CD4-positive, alpha-beta memory T cell (primary cell): ENCODE measurements at places on chromosomes 13 and 19.

DNA sequence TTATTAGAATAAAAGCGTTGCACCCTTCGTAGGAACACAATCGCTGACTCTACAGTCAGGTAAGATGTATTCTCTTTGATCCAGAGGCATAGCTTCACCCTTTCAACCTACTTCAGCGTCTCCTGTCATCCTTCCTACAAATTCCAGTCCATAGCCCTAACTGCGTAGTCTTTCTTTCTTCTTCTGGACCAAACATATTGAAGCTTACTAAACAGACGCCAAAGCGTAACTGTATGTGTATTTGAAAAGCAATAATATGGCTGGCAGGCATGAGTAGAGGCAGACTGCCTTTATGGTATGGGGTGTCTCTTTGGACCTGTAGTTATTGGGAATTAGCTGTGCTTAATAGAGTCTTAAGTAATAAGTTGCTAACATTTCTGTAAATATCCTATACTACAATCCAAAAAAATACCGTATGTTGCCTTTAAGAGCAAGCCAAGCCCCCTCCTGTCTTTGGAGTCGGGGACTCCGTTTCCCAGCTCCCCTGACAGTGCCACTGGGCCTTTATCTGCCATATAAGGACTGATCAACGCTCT, 392 bp upstream of the ZNF548 start:
- no peak for DNase-seq

- peak; percentile 48 for DNase-seq
Measured at GRCh38 chr19:6423499-6424194, 964 bp downstream of the KHSRP start.

DNA sequence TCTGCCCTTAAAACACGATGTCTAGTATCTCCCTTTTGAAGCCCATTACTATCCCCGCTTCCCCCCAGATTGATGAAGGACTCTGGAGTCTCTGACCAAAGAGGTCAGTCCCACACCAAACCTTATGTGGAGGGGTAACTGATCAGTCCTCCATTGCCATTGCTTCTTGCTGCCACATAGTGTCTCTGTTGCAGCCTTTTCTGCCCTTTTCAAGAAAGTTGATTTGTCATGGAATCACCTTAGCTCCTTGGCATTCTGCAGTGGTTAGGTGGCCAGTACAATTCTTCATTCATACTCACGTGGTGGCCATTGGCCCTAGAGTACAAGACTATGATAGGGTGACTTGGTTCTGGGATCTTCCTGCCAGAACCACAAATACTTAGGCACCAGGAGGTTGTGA, 8.4 kb upstream of the HTR2A start:
- no peak for DNase-seq

DNA sequence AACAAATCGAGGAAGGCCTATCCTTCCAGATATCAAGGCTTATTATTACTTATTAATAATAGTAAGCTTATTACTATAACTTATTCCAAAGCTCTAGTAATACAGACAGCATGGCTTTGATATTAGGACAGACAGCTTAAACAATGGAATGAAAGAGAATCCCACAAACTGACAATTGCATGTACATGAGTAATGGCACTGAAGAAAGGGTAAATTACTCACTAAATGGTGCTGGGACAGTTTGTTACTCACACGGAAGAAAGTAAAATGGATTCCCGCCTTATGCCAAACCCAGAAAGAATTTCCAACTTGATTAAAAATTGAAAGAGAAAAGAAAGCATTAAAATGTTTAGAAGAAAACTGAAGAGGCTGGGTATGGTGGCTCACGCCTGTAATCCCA, 60.3 kb downstream of the MIPEP start:
- no peak for DNase-seq

DNA sequence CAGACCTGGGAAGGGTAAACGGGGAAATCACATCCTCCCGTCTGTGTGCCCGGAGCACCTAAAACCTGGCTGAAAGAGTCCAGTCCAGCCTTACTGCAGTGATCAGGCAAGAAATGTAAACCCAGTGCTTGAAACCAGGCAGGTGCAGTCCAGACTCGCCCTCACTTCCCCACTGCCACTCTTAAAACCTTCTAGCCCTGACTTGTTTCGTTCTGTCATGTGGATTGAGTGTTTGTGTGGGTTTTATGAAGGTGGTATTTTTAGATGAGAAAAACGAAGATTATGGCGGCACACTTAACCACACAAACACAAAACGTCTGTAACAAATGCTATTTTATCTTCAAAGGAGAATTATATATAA, 839 bp upstream of the CKAP2 start:
- peak; percentile 23 for DNase-seq

DNA sequence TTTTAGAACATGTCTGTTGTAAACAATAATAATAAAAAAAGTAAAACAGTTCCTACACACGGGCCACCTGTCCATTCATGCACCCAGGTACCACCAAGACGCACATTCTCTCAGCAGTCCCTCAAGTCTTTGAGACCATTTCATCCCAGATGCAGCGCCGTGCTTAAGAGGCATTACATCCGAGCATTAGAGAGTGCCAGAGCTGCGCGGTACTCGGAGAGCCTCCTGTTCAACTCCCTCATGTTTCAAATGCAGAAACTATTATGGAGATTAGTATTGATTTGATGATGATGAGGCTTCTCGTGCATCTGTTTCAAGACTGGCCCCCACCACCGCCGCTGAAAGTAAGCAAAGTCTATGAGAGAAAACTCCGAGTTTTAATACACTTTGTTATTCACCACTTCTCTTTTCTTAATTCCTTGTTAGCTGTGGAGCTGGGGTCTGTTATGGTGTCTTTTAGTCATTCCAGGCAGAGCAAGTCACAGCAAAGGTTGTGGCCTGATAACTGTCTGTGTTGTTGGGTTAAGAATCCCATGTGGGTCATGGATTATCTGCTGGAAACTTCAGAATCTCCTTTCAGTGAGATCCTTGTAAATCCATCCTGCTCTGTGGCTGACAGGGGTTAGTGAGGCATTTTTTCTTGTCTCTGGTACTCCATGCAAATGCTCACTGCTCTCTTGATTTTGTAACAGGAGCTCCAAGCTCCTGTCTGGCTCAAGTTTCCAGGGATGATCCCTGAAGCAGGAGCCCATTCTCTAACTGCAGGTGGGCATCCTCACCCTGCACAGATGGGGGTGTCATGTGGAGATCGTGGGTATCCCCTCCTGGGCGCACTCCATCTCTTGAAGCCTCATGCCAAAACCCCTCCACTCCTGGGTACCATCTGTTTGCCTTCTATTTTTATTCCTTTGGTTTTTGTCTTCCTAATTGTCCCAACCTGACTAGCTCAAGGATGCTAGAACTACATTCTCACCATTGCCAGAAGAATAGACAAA, 74.9 kb upstream of the MTIF3 start:
- DNase-seq, result no peak

DNA sequence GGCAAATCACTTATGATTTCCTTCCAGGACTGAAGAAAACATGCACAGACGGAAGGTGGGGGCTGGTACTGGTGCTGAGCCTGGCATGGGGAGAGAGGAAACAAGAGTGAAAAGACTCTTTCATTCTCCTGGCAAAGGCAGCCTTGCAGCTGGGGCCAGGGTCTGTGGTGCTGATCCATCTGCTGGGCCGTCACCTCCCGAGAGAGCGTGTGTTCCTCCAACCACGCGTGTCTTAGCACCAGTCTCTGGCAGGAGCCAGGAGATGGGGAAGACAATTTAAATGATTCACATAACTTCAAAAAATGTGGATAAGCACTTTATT, 23.9 kb upstream of the SPART start:
- DNase-seq, result no peak

DNA sequence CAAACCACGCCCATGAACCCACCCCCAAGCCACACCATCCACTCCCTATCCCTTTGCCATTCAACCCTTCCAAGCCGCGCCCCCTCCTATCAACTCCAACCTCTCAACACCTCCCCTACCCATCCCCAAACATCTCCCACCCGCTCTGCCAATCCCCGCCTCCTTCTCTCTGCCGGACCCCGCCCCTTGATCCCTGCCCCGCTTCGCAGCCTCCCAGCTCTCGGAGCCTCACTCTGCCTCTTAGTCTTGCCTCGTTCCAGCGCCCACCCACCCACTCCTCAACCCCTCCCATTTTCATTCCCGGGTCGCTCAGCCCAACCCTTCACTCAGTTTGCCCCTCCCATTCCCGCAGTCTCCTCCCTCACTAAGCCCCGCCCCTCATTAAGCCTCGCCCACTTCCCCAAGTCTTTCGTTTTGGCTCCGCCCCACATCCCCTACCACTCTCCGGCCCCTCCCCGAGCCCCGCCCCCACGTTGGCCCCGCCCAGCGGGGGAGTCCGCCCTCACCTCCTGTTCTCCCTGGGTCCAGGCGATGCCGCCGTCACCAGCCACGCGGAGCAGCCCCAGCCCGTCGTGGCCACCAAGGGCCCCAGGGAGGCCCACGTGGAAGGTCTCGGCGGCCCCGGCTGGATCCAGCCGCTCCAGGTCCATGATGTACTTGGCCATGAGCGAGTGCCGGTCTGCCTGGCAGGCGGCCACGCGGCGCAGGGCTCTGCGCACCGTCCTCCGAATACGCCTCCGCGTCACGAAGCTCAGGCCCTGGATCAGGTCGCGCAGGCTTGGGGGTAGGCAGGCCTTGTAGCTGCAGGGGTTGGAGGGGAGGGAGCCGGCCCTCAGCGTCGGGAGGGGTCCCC, 5.7 kb downstream of the JAK3 start:
- peak; percentile 27 for DNase-seq

DNA sequence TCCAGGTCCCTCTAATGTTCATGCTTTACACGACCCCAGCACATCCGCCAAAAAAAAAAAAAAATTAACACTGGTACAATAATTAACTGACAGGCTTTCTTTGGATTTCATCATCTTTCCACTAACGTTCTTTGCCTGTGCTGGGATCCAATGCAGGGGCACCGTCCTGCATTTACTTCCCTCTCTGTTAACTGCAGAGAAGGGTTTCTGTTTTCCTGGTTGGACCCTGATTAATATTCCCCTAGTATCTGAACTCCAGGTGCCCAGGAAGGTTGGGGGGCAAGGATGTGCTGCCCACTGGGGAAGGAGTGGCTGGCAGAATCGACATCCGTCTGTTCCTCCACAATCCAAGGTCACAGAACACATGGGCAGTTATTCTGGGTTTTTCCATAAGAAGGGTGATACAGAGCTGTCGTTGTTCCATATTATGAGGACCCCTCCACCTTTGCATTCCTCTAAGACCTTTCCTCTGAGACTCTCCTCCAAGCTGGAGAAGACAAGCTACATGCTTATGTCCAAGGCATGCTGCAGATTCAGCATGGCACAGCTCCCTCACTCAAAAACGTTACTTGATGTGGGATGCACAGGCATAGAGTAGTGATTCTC, 4.5 kb upstream of the LAIR1 start:
- DNase-seq, result no peak

DNA sequence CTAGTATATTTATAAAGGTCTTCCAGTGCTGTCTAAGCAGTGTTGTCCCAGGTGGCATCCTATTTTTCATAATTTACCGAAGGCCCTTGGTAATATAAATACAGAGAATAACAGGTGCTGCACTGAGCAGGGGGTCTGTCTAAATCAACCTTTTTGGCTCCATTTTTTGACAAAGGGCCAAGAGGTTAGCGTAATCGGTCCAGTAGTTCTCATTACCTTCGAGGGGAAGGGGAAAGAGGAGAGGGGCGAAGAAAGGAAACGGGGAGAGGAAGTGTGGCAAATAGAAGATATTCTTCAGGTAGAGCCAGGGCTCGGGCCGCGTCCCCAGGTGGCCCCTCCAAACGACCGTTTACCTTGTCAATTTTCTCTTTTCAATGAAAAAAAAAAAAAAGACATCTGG, 749 bp upstream of the PAN3 start:
- no peak for DNase-seq

DNA sequence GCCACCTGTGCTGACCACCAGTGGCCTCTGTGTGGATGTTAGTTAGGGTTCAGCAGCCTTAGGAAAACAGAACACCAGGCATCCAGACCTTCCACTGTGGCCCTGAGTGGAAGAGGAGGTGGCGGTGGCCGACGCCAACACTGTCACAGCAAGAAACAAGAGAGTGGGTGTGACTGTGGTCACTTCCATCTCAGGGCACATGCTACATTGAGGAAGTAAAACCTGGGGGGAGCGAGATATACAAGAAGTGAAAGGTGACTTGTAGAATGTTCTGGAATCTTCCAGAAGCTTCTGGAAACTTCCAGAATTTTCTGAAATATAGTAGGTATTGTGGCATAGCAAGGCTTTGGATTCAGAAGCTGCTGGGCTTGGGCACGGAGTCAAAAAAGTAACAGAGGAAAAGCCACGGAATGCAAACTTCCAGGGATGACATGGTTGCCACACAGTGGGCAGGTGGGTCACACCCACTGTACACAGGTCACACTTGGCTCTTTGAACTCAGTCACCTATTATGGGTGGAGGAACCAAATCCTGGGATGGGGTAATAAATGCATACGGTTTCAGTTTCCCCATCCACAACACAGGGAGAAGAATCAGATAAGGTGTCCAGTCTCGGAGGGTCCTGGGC, 24.3 kb downstream of the GNG7 start:
- no peak for DNase-seq

- DNase-seq, result no peak
Measured at GRCh38 chr13:64471916-64472315, 2758.2 kb downstream of the PCDH9 start.

DNA sequence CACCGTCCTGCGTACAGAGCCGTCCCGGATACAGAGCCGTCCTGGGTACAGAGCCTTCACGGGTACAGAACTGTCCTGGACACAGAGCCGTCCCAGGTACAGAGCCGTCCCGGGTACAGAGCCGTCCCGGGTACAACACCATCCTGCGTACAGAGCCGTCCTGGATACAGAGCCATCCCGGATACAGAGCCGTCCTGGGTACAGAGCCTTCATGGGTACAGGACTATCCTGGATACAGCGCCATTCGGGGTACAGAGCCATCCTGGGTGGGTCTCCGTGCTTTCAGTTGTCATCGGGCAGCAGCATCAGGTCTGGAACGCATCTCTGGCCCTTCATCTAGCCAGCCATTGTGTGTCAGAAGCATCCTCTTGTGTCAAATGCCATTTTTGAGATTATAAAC, 222.3 kb upstream of the SOX1 start:
- no peak for DNase-seq

DNA sequence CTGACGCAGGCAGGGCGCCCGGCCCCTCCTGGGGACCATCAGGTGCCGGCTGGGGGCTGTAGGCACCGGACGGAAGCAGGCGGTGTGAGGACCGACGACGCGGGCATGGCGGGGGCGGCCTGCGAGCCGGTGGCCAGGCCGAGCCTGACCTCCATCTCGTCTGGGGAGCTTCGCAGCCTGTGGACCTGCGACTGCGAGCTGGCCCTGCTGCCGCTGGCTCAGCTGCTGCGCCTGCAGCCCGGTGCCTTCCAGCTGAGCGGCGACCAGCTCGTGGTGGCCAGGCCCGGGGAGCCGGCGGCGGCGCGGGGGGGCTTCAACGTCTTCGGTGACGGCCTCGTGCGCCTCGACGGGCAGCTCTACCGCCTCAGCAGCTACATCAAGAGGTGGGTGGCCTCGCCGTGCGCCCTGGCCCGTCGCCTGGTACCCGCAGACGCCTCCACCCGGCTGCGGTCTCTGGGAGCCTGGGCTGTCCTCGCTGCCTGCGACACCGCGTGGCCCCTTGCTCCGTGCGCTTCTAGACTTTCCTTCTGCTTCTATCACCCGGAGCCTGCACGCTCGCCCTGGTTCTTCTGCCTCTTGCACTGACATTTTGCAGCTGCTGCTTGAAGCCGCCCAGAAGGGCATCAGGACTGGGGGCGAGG, 460 bp downstream of the MEDAG start:
- no peak for DNase-seq

GRCh38 chr13:43838909-43839308, 40.6 kb downstream of the CCDC122 start:
- DNase-seq, result no peak
